CD4-positive, CD25-positive, alpha-beta regulatory T cell (primary cell): ENCODE measurements at places on chromosomes 12 and 14. TPM values are rescaled to one million over a fixed set of nuclear protein-coding genes. Genes with fewer than 3 reads are reported as not detected.

Gene SLC17A8
- not detected for total RNA-seq

Gene OTX2
- not detected for total RNA-seq

GRCh38 chr12:15540469-15540872, 218.2 kb downstream of the PTPRO start:
- DNase-seq = no peak
- peaks cover 10% of the 10 kb centered on the region for H3K4me1 ChIP-seq
- H3K4me3 ChIP-seq = no peak overlapping the region
- no peaks in the 10 kb centered on the region for H3K27me3 ChIP-seq
- no peak overlapping the region for H3K27ac ChIP-seq
- no peaks in the 10 kb centered on the region for H3K36me3 ChIP-seq

DNA sequence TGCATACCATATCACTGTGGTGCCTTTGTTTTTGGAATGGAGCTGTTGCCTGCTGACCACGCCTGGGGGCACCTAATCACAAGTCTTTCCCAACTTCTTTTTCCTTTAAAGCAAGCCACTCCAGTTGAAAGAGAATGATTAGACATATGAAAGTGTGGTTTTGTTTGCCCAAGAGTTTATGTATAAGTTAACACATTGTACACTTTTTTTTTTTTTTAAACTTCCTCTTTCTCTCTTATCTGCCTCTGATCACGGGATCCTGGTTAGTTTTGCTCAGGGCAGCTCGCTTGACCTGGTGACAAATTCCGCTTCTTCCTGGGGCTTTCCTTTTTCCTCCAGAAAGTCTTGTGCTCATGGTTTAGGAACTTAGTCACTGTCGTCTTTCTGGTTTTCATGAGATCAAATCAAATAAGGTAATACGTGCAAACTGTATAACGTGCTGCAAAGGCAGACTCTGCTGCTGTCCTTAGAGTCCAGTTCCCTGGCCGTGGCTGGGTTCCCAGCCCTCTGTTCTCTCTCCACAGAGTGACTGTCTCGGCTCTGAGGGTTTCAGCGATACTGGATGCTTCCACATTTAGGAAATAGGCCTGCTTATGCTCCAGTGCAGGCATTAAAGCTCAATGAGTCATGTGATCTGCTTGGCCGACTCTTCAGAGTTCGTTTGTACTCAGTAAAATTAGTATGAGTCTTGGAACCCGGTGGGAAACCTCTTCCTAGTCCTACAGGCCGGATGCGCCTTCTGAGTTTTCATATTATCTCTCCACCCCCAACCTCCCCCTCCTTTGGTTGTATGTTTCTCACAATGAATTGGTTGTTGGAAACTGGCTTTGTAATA, 15.2 kb downstream of the RASSF3 start:
- H3K27ac ChIP-seq = peak overlapping the region; percentile 61
- peak overlapping the region; percentile 83 for H3K4me3 ChIP-seq
- DNase-seq = peak; percentile 31
- no peaks in the 10 kb centered on the region for H3K27me3 ChIP-seq

DNA sequence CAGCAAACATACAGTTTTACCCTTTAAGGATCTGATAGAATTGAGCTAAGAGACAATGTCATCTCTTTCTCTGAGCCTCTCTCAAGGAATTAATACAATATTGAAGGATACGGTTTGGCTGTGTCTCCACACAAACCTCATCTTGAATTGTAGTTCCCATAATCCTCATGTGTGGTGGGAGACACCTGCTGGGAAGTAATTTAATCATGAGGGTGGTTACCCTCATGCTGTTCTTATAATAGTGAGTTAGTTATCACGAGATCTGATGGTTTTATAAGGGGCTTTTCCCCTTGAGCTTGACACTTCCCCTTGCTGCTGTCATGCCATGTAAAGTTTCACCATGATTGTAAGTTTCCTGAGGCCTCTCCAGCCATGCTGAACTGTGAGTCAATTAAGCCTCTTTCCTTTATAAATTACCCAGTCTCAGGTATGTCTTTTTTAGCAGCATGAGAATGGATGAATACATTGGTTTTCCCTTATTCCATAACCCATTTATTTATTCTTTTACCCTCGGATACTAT, 47.6 kb downstream of the TMEM30B start:
- no peak for DNase-seq
- no peak overlapping the region for H3K27ac ChIP-seq
- peaks cover 13% of the 10 kb centered on the region for H3K27me3 ChIP-seq

DNA sequence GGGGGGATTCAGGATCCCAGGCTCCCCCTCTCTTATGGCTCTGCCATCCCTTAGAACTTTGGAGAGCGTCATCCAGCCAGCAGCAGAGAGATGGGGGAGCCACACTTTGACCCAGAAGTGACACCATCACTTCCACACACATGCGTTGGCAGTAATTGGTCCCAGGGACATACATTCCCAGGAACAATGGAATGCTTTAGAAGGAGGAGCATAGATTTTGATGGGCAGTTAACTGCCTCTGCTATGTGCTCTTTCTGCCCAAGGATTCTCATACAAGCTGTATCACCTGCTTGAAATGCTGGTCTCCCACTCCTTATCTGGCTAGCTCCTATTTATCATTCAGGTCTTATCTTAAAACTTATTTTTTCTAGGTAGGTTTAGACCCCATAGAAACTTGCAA, 109.0 kb upstream of the RPH3A start:
- no peaks in the 10 kb centered on the region for H3K27me3 ChIP-seq
- no peaks in the 10 kb centered on the region for H3K4me1 ChIP-seq

GRCh38 chr12:19624491-19624890, 185.2 kb downstream of the AEBP2 start:
- no peak overlapping the region for H3K27ac ChIP-seq
- H3K36me3 ChIP-seq = no peaks in the 10 kb centered on the region
- H3K4me1 ChIP-seq = no peaks in the 10 kb centered on the region
- no peaks in the 10 kb centered on the region for H3K27me3 ChIP-seq
- no peak overlapping the region for H3K4me3 ChIP-seq

DNA sequence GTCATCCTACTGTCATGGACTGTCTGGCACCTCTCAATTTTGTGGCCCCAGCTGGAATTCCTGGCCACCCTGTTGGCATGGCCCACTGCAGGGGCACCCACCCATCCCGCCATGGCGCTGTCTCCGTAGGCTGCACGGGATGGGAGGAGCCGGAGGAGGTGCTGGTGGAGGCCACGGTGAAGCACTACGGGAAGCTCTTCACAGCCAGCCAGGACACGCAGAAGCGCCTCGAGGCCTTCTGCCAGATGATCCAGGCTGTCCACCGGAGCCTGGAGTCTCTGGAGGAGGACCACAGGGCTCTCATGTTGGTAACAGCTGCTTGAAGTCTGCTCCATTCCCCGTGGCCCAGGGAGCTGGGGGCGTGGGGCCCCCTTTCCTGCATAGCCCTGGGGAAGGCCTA, 3.9 kb downstream of the CCDC197 start:
- H3K27ac ChIP-seq = no peak overlapping the region
- peaks cover 8% of the 10 kb centered on the region for H3K4me1 ChIP-seq
- no peak overlapping the region for H3K4me3 ChIP-seq
- H3K27me3 ChIP-seq = no peaks in the 10 kb centered on the region
- no peak for DNase-seq

- DNase-seq = no peak
- no peak overlapping the region for H3K4me3 ChIP-seq
- no peaks in the 10 kb centered on the region for H3K36me3 ChIP-seq
- H3K27me3 ChIP-seq = no peaks in the 10 kb centered on the region
- H3K27ac ChIP-seq = no peak overlapping the region
Measured at GRCh38 chr14:76546426-76547221, 170.7 kb downstream of the ESRRB start.

DNA sequence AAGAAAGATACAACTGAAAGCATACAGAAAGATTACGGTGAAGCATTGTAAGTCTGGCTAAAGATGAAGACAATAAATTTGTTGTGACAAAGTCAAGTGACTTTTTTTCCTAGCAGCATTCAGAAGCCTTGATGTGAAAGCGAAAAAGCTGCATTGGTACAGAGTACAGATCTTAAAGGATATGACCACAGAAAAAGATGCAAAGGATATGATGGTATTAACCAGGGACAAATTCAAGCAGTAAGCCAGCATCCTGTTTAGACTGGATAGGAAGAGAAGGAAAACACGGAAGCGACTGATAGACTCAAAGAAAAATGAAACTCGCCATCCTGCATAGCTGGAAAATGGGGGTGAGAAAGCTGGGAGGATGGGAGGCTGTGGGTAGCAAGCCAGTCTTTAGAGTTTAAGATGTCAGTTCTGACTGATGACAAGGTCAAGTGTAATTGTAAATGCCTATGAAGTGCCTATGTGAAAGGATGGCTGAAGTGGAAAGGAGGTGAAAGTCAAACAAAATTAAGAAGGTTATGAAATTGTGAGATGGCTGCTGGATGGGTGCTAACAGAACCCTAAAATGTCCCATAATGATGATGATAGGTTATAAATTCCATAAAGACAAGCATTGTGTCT, 92.4 kb downstream of the PHLDA1 start:
- peaks cover 12% of the 10 kb centered on the region for H3K4me1 ChIP-seq
- no peaks in the 10 kb centered on the region for H3K27me3 ChIP-seq
- H3K36me3 ChIP-seq = no peaks in the 10 kb centered on the region

DNA sequence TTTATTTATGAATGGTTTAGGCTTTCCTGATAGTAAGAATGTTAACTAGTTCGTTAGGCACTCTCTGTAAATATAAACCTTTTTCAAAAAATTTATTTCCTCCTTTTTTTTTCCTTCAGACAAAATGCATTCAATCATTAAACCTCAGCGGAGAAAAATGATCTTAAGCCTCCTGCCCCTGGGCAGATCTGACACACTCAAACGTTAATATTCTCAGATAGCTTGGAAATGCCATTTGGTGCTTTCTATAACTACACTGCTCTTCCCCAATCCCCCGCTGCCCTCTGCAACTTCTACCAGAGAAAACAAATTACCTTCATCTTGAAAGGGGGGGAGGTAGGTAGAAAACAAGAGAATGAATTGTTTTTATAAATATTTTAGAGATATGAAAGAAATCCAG, 521.2 kb downstream of the MED13L start:
- no peak for DNase-seq
- no peaks in the 10 kb centered on the region for H3K36me3 ChIP-seq
- no peaks in the 10 kb centered on the region for H3K4me1 ChIP-seq
- no peak overlapping the region for H3K4me3 ChIP-seq
- H3K27me3 ChIP-seq = no peaks in the 10 kb centered on the region
- H3K27ac ChIP-seq = no peak overlapping the region

GRCh38 chr12:49761677-49762467, 20.5 kb downstream of the TMBIM6 start:
- H3K27ac ChIP-seq = peak overlapping the region; percentile 69
- H3K27me3 ChIP-seq = no peaks in the 10 kb centered on the region
- H3K36me3 ChIP-seq = peaks cover 80% of the 10 kb centered on the region
- peaks cover 31% of the 10 kb centered on the region for H3K4me1 ChIP-seq
- no peak for DNase-seq
- H3K4me3 ChIP-seq = no peak overlapping the region

GRCh38 chr14:87878959-87879358, 114.0 kb downstream of the GALC start:
- no peak for DNase-seq
- no peaks in the 10 kb centered on the region for H3K4me1 ChIP-seq
- H3K36me3 ChIP-seq = no peaks in the 10 kb centered on the region
- no peak overlapping the region for H3K4me3 ChIP-seq
- no peak overlapping the region for H3K27ac ChIP-seq
- H3K27me3 ChIP-seq = peaks cover 3% of the 10 kb centered on the region

- H3K4me1 ChIP-seq = no peaks in the 10 kb centered on the region
- no peak for DNase-seq
Measured at GRCh38 chr14:37139710-37140109, 32.7 kb downstream of the SLC25A21 start.

DNA sequence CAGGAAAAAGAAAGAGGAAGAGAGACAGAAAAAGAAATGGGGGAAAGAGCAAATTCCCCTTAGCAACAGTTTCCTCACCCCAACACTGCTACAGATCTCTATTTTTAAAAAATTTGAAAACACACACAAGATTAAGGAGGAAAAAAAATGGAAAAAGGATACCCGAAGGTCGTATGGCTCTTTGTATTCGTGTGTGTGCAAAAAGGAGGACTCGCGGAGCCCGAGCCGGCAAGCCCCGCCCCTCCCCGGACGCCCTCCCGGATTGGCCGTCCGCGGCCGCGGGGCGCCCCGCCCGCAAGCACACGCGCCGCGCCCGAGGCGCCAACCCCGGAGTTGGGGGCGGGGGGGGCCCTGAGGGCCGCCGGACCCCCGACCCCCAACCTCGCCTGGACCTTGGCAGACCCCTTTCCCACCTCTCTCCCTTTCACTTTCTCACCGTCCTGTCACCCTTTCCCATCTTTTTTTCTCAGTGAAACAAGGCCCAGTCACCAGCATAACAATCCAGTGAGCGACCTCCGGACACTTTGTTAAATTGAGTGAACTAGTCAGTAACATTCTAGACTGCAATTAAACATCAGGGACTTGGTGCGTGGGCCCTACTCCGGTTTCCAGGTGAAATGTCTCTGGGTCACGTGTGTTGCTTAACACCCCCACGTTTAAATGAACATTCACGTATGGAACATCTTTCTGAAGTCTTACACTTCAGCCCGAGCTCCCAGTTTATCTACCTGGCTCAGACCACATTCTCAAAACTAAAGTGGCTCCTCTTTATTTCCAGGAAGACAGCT, at the start of gene C14orf93:
C14orf93 (minus strand) TSS at position 205 of the 788 bp plus-strand sequence. CDS start 11,120 bp downstream, outside the sequence.
- peak within 1 kb of the TSS; percentile 78 for H3K27ac ChIP-seq
- H3K36me3 ChIP-seq = no peaks in the 10 kb centered on the region
- DNase-seq = peak; percentile 73
- H3K4me3 ChIP-seq = peak within 1 kb of the TSS; percentile 97
- no peaks in the 10 kb centered on the region for H3K27me3 ChIP-seq

DNA sequence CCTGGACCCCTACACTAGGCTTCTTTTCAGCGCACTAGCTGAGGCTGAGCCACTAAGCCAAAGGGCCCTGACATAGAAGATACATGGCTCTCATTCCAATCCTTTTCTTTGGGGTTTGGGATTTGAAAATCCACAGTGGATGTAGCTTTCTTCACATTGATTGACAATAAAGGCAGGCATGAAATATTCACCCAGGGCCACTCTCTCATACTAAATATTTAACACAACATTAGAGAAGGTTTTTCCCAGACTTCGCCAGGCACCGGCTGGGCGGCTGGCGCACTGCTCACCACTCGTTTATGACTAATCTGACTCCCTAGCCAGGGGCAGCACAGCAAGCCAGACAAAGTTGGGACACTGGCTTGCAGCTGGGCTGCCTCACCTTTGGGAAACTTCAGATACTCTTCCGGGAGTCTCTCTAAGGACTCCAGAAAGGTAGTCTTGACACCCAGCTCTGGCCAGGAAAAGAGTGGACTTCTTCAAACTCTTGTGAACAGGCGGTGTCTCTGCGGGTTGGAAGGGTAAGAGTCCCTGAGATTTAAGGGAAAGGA, 699 bp upstream of the HOXC11 start:
- H3K4me3 ChIP-seq = no peak overlapping the region
- H3K4me1 ChIP-seq = peaks cover 26% of the 10 kb centered on the region
- no peaks in the 10 kb centered on the region for H3K36me3 ChIP-seq
- DNase-seq = no peak
- H3K27me3 ChIP-seq = peaks cover 69% of the 10 kb centered on the region

- DNase-seq = no peak
- no peak overlapping the region for H3K4me3 ChIP-seq
- no peaks in the 10 kb centered on the region for H3K4me1 ChIP-seq
- H3K36me3 ChIP-seq = no peaks in the 10 kb centered on the region
Measured at GRCh38 chr12:68984796-68985573, 52.0 kb upstream of the CPM start.
